CD4-positive, alpha-beta T cell (primary cell): ENCODE measurements at places on chromosomes 16 and 17. TPM values are rescaled to one million over a fixed set of nuclear protein-coding genes. Genes with fewer than 3 reads are reported as not detected.

DNA sequence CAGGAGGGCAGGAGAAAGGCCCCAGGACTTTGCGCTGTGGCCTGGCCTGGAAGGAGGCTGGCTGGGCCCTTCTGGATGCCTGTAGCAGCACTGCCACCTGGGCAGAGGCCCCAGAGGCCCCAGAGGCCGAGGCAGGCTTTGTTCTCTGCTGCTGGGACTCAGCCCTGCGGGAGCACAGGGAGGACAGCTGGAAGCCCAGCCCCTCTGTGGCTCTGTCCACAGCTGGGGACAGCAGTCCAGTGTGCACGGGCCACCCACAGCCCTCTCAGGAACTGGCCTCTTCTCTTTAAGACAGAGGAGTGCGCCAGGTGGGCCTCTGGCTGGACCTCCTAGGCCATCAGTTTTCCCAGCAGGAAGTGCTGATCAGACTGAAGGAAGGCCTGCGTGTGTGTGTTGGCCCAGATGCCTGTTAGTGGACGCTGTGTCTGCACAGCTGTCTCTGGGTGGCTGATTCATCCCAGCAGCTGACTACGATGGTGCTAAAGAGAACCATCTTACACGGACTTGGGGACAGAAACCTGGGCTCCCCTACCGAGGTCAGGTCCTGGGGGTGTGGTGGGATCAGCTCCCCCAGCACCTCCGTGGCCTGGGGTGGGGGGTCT lies 26.9 kb upstream of the ZNF750 start:
- DNase-seq, result no peak
- H3K27me3 ChIP-seq, result no peaks in the 10 kb centered on the region
- H3K27ac ChIP-seq, result peak overlapping the region; percentile 20
- peaks cover 18% of the 10 kb centered on the region for H3K36me3 ChIP-seq
- H3K4me1 ChIP-seq, result peaks cover 65% of the 10 kb centered on the region

GRCh38 chr17:82439829-82440365 lies 10.7 kb downstream of the CYBC1 start:
- H3K36me3 ChIP-seq, result peaks cover 47% of the 10 kb centered on the region
- no peak for DNase-seq
- no peak overlapping the region for H3K27ac ChIP-seq
- H3K4me1 ChIP-seq, result peaks cover 9% of the 10 kb centered on the region
- H3K4me3 ChIP-seq, result no peak overlapping the region

DNA sequence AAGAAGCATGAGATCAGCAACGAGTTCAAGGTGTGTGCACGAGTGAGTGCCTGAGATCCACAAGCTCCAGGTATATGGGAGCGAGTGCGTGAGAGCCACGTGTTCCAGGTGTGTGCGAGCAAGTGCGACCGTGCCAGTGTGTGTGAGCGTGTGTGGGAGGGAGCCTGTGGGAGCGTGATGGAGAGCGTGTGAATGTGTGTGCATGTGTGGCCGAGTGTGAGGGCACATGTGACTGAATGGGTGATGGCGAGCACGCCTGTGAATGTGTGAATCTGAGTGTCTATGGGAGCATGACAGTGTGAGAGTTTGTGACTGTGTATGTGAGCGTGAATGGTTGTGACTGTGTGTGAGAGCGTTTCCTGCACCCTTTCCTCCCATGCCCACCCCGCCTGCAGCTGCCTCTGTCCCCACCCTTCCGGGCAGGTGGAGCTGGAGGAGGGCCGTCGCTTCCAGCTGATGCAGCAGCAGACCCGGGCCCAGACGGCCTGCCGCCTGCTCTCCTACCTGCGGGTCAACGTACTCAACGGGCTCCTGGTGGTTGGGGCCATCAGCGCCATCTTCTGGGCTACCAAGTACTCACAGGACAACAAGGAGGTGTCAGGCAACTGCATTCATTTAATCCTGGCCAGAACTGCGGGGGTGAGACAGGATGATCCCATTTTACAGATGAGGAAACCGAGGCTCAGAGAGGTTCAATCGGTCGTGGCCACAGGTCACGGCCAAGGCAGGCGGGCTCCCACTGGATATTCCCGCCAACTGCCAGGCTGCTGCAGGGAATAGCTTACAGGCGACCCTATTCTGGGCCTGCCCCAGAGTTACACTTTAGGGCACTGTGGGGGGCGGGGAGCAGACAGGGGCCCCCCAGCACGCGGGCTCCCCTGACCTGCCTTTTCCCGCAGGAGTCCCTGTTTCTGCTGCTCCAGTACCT lies 3.7 kb downstream of the TMC8 start:
- H3K36me3 ChIP-seq, result peaks cover 76% of the 10 kb centered on the region
- no peaks in the 10 kb centered on the region for H3K27me3 ChIP-seq
- H3K27ac ChIP-seq, result peak overlapping the region; percentile 92
- peaks cover 90% of the 10 kb centered on the region for H3K4me1 ChIP-seq

DNA sequence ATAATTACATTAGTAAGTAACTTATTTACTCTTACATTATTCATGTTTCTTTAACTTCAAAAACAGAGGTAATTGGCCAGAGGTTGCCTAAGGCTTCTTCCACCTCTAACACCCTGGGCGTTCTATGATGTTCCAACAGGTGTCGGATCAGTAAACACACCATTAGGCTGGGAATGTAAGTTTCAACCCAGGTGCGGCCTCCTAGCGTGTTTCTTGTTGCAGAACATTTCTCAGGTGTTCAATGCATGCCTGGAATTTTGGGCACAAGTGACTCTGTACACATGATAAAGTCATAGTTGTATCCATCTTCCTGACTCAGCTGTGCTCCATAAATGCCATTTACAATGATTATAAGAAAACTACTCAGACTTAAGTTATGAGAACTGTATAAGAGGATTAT lies 1.0 kb downstream of the KRTAP2-2 start:
- no peaks in the 10 kb centered on the region for H3K27me3 ChIP-seq
- H3K27ac ChIP-seq, result no peak overlapping the region
- no peak for DNase-seq
- no peaks in the 10 kb centered on the region for H3K4me1 ChIP-seq
- H3K36me3 ChIP-seq, result no peaks in the 10 kb centered on the region

DNA sequence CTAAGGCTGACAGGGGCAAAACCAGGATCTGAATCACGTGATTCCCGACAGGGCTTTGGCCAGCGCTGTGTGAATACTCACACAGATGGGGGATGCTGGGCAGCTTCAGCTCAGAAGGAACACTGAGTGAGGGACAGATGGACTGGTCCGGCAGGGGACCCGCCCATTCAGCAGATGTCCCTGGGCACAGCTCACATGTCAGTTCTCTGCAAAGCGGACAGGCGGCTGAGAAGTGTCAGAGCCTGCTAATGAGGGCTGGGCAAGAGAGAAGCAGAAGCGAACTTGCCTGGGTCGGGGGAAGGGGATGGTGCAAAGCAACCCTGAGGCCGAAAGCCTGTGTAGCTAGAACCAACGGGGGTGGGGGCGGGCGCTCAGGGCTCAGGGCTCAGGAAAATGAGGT lies 11.9 kb upstream of the GLIS2 start:
- H3K36me3 ChIP-seq, result peaks cover 6% of the 10 kb centered on the region
- no peak overlapping the region for H3K4me3 ChIP-seq
- H3K27me3 ChIP-seq, result no peaks in the 10 kb centered on the region
- no peak for DNase-seq
- H3K27ac ChIP-seq, result no peak overlapping the region
- peaks cover 30% of the 10 kb centered on the region for H3K4me1 ChIP-seq

DNA sequence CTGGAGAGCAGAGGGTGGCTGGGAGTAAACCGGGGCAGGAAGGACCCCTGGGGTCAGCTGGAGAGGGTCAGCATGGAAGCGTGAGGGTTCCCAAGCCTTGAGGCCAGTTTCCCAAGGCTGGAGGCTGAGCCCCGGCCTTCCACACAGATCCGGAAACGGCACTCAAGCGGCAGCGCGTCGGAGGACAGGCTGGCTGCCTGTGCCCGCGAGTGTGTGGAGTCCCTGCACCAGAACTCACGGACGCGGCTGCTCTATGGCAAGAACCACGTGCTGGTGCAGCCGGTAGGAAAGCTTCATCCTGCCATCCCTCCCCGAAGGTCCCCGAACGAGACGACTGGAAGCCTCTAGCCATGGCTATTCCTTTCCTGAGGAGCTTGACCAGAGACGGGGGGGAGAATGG lies 26.0 kb downstream of the SGSM2 start:
- no peak for DNase-seq
- H3K36me3 ChIP-seq, result peaks cover 46% of the 10 kb centered on the region
- H3K4me3 ChIP-seq, result no peak overlapping the region
- no peaks in the 10 kb centered on the region for H3K4me1 ChIP-seq
- no peak overlapping the region for H3K27ac ChIP-seq

DNA sequence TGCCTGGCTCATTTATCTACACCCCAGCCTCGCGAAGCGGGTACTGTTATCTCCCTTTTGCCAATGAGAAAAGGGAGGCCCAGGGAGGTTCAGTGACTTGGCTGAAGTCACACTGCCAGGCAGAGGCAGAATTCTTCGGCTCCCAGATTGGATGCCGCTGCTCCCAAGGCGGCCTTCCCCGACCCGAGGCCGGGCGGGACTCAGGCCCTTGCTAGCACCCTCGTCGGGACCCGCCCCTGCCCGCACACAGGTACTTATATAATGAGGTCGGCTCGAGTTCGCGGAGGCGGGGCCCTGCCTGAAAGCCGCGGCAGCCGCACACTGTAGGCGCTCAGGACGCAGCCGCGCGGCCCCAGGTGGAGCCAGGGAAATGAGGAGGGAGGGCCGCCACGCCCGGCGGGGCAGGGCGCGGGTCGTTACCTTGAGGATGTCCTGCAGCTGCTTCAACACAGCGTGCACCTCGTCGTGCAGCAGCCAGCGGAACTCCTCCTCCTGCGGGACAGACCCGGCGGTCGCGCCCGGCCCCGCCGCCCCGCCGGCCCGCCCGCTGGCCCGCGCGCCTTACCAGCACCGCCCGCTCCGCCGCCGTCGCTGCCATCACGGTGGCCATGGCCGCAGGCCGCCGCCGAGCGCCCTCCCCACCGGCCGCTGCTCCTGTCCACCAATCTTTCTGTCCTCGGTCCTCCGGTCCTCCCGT lies at the start of gene ROGDI:
ROGDI (minus strand) TSS at position 672 of the 697 bp plus-strand sequence; CDS start at position 610, 62 bp downstream.
- DNase-seq, result peak; percentile 78
- H3K36me3 ChIP-seq, result peaks cover 32% of the 10 kb centered on the region
- H3K4me3 ChIP-seq, result peak within 1 kb of the TSS; percentile 61
- H3K27ac ChIP-seq, result peak within 1 kb of the TSS; percentile 91
- H3K27me3 ChIP-seq, result no peaks in the 10 kb centered on the region

DNA sequence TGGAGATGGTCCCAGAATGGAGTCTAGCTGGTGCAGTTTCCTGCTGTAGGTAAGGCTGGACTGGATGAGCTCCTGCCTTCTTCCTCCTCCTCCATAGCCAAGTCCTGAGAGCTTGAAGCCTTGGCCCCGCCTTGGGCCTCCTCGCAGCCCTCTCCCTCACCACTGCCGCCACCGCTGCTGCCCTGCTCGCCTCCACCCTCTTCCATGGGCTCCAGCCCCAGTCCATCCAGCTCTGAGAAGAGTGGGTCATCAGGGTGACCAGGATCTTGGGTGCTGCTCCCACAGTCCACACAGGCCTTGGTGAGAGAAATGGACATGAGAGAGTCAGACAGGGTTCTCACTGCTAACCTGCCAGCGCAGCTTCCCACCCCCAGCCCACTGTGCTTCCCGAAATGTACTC lies 11.2 kb downstream of the PER1 start:
- DNase-seq, result no peak
- H3K4me3 ChIP-seq, result no peak overlapping the region
- no peak overlapping the region for H3K27ac ChIP-seq
- peaks cover 58% of the 10 kb centered on the region for H3K36me3 ChIP-seq
- H3K4me1 ChIP-seq, result peaks cover 26% of the 10 kb centered on the region

- no peaks in the 10 kb centered on the region for H3K27me3 ChIP-seq
- no peaks in the 10 kb centered on the region for H3K36me3 ChIP-seq
- H3K4me1 ChIP-seq, result peaks cover 22% of the 10 kb centered on the region
- no peak overlapping the region for H3K4me3 ChIP-seq
- H3K27ac ChIP-seq, result peak overlapping the region; percentile 18
Measured at GRCh38 chr17:4375039-4375748, 8.7 kb upstream of the UBE2G1 start.

Gene WNT3
- total RNA-seq, result not detected

Gene GTF3C1
- total RNA-seq, result 43.6 TPM

Gene SUMO2
- total RNA-seq, result 228 TPM

Gene ARL6IP1
- total RNA-seq, result 109 TPM
